ENCODE measurements at places on chromosomes 2 and 18.

DNA sequence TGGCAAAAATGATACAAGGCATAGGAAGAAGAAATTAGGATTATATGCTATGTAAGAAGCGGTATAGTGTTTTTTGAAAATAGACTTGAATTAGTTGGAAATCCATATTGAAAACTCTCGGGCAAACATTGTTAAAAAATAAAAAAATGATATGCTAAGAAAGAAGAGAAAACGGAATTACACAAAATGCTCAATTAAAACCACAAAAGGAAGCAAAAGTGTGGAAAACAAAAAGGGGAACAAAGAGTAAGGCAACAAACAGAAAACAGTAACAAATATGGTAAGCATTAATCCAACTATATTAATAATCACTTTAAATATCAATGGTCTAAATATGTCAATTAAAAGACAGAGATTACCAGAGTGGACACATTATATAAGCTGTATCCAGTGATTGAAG is 58.4 kb downstream of the TXNL1 start:
- no peak for DNase-seq

DNA sequence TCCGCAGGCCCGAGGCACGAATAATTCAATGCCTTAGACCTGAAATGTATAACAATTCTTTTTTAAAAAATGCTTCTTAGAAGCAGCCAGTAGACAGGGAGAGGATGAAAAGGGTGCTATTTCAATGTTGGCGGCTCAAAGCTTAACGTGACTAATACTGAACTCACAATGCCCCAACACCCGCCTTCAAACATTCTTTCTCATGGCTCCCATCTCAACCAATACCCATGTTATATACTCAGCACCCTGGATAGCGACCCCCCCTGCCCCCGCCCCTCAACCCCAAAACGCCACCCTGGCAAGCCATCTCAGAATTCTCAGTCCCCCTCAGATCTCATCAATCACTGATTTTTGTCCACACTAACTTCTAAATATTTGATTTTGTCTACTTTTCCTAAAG is 4.4 kb downstream of the FBXO41 start:
- DNase-seq, result no peak

GRCh38 chr18:53991805-53992204 is 232.7 kb downstream of the MBD2 start:
- DNase-seq, result peak; percentile 9

DNA sequence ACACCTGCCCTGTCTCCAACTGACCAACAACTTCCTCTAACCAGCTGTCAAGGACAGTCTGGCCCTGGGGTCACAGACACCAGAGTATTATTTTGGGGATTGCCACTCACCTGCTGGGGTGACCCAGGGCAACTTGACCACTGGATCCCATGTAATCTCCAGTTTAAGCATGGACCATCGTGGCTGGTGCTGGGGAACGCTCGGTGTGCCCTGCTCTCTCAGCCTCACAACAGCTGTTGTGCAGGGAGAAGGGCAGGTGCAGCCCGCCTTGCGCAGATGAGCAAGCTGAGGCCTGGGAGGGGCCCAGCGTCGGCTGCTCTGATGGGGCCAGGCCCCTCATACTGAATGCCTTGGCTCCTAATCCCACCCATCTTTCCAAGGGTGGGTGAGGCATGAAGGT is 21.0 kb upstream of the INHBB start:
- no peak for DNase-seq

- no peak for DNase-seq
Observed at GRCh38 chr2:105772362-105772761, 27.6 kb downstream of the NCK2 start.

DNA sequence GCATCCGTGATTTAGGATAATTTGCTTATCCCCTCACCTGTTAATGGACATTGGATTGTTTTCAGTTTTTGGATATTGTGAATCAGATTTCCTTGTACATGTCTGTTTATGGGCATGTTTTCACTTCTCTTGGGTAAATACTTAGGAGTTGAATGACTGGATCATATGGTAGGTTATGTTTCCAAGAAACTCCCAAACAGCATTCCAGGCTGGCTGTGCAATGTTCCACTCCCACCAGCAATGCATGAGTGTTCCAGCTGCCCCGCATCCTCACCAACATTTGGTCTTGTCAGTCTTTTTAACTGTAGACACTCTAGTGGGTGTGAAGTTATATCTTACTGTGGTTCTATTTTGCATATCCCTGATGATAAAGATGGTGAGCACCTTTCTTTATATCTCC is 8.9 kb upstream of the LRRFIP1 start:
- DNase-seq, result peak; percentile 10

DNA sequence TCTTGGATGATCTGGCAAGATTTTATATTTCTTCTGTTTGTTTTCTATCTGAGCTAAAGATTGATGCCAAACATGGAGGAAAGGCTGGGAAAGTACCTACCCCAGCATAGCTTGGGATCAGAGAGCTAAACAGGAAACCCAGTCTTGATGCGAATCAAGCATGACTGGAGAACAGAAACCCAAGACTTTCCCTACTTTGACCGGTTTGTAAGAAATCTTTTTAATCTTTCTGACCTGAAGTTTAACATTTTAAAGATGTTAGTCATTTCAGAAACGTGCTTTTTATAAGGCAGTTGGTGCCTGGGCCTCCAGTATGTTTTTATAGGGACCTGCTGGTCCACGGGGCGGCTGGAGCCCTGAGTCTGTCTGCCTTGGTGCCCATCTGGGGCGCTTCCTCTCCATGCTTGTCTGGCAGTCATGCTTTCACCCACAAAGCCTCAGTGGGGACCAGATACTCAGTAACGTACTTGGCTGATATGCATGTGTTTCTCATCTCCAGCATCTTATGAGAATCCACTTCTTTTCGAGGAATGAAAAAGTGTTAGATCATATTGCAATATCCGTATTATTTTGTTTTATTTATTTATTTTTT is 266.5 kb downstream of the PTGR3 start:
- no peak for DNase-seq

GRCh38 chr2:201358684-201359083 is 1.5 kb upstream of the FLACC1 start:
- DNase-seq, result peak; percentile 73

Measured in kidney glomerular epithelial cell (primary cell).